CD4-positive, alpha-beta T cell treated with Interleukin-15 for 1 hour (primary cell): ENCODE measurements at places on chromosomes 5 and 9.

GRCh38 chr9:35905051-35905781 is 786 bp upstream of the HRCT1 start:
- DNase-seq = no peak

DNA sequence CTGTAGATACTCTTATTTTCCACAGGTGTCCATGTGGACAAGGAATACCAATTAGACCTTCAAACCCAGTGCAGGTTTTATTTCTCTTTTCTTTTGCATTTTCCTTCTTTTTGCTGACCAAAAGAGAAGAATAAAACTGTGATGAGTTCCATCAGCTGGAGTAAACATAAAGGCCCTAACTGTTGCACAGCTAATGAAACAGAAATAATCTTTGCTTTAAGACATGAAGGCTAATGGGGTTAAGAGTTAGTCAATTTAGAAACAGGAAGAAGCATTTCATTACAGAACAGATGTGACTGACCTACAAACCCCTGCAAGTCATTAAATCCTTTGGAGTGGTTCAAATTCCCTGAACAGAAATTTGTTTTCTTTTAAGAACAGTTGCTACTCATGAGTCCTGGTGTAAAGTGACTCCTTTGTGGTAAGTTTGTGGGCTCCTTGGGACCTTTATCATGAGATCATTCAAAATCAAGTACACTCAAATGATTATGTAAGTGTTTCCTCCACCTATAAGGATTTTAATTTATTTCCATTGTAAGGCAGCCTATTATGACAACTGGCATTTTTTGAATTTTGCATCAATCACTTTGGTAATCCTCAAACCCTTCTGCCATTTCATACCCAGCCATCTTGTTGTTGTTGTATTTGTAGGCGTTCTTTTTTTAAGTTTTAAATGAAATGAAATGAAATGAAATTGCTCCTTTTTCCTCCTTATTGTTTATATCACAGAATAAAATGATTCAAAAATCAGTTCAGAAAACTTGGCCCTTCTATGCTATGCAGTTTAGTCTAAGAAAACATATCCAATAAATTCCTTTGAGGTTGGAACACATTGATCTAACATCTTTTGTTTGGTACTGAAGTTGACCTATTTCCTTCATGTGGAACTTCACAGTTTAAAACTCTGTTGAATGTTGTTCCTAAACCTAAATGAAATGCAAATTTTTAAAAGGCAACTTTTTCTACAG is 1.3 kb downstream of the MINAR2 start:
- no peak for DNase-seq

DNA sequence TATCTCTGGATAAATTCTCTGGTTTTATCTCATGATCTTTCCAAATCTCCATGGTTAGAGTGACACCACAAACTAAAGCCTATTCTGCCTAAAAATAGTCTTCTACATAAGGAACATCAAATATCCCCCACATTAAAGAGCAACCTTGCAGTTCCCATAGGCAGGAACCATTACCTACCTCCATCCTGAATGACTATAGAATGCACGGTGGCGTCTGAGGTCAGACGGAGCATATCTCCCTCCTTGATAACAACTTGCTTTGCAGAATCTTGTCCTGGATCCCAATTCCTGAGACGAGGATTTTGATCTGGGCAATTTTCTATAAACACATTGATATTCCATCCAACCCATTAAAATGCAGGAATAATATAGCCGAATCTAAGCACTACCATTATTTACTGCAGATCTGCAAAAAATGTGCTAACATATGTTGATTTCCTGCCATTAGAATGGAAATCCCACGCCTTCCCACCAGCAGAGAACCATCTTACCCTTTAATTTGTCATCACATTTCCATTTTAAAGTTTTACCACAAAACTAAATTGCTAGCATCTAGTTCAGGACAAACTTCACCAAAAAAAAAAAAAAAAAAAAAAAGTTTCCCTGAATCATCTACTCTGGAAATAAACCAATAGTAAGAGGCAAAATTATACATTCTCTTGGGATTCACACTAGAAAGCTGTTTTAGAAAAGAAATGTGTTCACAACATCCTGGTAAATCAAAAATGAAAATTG is 22.1 kb downstream of the CEMIP2 start:
- no peak for DNase-seq

DNA sequence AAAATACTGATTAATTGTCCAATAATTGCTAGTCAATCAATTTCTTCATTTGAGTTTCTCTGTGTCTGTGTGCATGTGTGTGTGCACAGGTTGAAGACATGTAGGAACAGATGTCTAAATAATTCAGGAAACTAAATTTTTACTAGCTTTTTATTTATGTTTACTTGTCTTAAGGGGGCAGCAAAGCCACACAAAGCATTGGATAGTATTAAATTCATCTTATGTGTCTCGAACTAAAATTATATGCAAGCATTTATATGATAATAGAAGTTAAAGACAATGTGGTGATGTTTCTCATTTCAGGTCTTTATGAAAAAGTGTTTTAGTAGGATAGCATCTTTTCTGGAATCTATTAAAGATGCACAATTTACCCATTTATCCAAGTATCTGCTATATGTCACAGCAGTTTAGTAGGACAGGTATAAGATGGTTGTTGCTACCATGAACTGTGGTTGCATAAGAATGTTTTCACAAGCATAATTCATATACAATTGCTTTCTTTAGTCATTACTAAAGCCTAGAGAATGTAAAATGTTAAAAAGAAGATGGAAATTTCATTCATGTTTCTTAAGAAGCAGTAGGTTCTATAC is 784.6 kb upstream of the NUDT12 start:
- DNase-seq = no peak

DNA sequence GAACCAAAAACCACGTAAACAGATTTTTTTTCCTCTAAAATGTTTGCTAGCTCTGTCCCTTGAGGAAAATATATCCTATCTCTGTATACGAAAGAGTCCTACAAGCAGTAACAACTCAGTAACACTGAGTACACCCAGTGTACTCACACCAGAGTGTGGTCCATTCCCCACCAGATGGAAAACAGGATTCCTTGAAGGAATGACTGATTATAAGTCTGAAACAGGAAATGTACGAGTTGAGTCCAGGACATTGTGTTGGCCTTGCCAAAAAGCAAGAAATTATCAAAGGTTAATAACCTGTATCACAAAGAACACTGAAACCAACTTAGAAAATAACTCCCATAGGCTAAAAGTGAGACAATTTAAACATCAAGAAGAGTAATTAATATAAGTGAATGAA is 20.4 kb downstream of the GOLPH3 start:
- DNase-seq = no peak

DNA sequence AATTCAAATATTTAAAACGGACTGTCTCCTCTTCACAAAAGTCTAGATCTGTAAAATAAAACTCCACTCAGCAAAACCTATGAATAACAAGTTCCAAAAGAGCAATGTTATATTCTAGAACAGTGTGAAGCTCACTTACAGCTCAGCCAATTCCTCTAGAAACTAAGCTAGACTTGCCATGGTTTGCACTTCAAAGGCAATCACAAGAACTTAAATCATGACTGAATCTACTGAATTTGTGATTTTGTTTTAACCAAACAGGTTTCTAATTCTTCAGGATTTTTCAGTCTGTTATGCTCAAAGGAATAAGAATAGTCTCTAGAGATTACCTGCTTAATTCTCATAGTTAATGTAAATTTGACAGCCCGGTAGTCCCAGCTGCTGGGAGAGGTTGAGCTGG is 1.4 kb upstream of the PKD2L2 start:
- DNase-seq = no peak

- DNase-seq = no peak
Observed at GRCh38 chr5:32445287-32445758, 783 bp upstream of the ZFR start.

DNA sequence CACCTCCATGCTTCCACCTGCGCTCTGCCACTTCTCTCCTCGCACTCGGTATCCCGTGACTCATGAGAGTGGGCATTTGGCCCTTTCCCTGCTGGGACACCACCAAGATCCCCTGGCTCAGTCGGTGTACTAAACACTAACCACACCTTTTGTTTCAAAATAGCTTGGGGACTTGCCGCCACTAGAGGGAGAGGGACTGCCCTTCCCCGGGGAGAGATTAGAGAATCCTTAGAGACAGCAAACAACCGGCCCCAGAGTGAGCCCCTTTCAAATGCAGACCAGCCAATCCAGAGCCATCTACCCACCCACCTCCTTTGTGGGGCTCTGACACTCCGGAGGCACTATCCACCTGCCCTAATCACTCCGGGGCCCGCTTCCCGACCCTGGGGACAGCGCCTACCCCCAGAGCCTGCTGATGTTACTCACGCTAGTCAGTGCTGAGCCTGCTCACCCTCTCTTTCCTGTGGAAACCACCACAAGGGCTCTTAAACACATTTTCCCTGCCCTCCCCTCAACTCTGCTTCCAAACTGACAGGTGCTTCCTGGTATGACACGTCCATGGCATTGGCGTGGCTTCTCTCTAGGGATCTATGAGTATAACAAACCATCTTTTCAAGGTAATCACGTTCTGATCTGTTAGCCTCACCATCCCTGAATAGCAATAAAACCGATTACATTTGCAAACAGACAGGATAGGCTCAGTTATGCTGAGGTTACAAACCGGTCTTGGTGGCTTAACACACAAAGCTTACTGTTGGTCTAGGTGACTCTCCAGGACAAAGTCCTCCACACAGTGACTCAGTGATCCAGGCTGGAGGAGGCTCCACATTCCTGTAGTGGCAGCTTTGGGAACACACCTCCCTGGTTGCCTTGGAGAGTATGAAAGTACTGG is 180.1 kb upstream of the MVB12B start:
- no peak for DNase-seq

DNA sequence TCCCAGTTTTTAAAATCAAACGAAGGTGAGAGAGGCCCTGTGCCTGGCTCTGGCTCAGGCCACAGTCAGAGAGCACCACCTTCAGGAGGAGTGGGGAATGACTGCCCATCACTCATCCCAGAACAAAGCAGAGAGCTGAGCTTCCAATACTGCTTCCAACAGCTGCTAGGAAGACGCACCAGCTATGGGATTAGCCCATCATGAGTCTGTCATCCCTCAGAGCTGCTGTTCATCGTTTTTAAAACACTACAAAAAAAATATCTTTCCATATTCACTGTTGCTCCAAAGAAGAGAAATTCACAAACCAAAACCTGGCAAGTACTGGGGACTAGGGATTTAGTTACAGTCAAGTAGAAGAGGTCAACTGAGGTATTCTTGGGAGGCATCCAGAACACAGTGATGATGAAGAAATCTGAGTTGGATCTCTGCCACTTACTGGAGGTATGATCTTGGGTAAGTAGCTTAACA is 102.4 kb downstream of the CDK5RAP2 start:
- no peak for DNase-seq

GRCh38 chr9:136925414-136926153 is 19.0 kb downstream of the FBXW5 start:
- no peak for DNase-seq

DNA sequence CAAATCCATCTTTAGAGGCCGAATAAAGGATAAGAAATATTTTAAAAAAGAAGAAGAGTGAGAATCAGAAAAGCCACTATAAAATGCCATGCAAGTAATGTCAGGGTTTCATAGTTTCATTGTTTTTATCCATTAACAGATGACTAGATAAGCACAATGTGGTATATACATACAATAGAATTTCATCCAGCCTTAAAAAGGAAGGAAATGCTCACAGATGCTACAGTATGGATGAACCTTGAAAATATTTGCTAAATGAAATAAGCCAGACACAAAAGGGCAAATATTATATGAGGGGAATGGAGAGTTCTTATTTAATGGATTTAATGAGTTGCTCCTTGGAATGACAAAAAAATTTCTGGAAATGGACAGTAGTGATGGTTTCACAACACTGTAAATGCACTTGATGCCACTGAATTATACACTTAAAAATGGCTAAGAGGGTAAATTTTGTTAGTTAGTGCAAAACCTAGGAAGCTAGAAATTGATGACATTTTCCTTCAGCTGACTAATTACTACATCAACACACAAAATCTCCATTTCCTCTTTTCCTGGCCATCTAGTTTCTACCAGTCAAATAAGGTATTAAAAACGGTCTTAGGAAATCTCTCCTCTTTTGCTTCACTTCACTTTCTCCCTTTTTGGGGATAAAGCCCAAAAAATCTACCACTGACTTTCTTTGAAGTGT is 86.6 kb downstream of the GNA14 start:
- DNase-seq = no peak

GRCh38 chr5:6019612-6020011 is 358.7 kb downstream of the MED10 start:
- no peak for DNase-seq

DNA sequence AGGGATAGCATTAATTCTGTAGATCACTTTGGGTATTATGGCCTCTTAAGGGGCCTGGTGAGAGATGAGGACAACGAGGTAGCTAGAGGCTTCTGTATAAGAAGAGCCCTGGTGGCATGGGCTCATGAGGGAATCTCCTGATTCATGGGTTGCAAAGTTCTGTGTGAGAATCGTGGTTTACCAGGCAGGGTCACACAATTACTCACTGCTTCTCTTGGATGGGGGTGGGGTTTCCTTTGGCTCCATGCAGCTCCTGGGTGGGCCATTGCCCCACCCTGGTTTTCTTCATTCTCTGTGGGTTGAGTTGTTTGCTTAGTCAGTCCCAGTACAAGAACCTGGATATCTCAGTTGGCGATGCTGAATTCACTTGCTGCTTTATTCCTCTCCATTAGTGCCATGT is 30.9 kb upstream of the TNFSF15 start:
- no peak for DNase-seq

- no peak for DNase-seq
Observed at GRCh38 chr5:169229342-169229892, 71.5 kb downstream of the SLIT3 start.

DNA sequence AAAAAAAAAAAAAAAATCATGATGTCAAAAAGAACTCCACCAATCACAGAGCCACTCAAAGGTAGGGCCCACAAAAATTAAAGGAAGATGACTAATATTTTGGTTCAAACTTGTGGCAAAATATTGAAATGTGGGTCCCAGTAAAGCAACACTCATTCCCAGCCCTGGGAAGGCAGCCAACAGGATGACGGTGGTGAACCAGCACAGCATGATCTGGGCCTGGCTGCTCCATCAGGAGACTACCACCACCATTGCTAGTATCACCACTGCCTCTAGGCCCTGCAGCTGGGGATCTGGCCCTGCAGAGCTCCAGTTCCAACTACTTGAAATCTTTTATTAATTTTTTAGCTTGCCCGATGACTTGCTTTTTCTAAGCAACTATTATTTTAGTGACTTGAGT is 206.8 kb upstream of the ITGA1 start:
- DNase-seq = no peak

DNA sequence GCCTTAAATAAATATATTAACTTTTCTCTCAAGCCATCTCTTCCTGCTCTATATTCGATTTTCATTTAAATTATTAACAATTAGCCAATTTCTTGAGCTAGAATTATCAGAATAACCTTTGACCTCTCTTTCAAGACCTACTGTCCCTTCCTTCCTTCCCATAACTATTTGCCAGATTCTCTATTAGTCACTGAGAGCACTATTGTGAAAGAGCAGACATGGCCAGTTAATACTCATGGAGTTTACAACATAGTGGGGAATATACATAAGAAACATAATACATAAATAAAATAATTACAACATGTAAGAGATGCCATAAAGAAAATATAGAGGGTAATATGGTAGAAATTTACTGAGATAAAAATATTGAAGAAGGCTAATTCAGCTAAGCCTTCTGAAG is 72.1 kb upstream of the CHD1 start:
- DNase-seq = no peak

- DNase-seq = no peak
Observed at GRCh38 chr9:123544007-123544827, 188.2 kb downstream of the CRB2 start.

GRCh38 chr5:159262859-159263568 is at the start of gene UBLCP1:
UBLCP1 (plus strand) TSS chr5:159263290; CDS start chr5:159268916, 5,626 bp downstream.
- DNase-seq = peak; percentile 84
